NCI-H510A (cell line): ENCODE measurements at places on chromosomes 12 and 14.

GRCh38 chr14:75158843-75159614, 17.4 kb downstream of the TMED10 start:
- no peak for DNase-seq

GRCh38 chr12:4909410-4909733, 333 bp upstream of the KCNA1 start:
- no peak for DNase-seq

GRCh38 chr12:109553483-109553882, 19.8 kb downstream of the MMAB start:
- no peak for DNase-seq

GRCh38 chr12:52873513-52873831, 24.7 kb upstream of the KRT78 start:
- DNase-seq = peak; percentile 37

- DNase-seq = peak; percentile 70
Measured at GRCh38 chr12:110371408-110372055, 32.0 kb downstream of the ANAPC7 start.

DNA sequence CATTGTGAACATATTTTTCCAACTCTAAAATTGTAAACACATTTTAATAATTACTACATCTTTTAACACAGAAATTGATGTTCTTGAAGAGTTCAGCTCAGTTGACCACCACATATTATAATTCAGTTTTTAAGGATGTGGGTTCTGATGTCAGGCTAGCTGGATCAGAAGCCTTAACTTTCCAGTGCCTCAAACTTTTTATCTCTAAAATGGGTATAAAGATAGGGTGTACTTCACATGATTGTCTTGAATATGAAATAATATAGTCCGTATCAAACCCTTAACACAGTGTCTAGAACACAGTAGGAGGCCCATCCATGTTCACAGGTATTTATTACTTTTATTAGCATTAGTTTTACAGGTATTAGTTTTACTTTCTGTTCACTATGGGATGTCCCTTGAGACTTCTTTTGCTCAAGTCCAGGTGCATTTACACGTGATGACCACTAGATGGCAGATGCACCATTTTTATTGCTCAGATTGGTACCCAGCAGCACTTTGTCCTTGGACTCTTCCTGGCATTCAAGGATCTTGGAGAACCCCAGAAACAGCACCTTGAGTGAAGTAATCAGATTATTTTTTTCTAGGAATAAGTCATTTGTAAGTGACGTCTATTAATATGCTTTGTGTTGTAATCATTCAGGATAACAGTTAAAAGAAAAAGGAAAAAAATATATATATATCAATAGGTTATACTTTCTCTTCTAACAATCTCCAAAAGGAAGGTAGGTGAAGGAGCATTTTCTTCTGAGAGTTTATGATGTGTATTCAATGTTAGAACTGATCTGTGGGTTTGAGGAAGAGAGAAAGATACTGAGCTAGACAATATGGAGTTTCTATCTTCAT, 580.2 kb downstream of the ETNK1 start:
- no peak for DNase-seq

GRCh38 chr12:54397157-54397556, 12.6 kb upstream of the ZNF385A start:
- DNase-seq = no peak

DNA sequence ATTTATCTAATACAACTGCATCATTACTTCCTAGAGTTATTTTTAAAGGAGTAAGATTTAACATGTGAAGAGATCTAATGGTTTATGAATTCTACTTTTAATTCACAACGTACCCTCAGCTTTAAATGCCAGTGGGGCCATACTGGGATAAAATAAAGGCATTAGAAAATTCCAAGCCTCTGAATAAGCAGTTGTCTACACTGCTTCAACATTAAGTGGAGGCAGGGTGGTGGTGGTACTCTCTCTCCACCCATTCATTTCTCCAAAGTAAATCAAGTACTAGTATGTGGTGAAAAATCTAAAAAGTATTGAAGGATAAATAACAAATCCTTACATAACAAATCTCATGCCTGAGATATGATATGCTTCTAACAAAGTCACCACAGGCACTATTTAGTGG, 52.4 kb downstream of the FERMT2 start:
- DNase-seq = no peak

GRCh38 chr14:102574281-102575159, 17.9 kb upstream of the RCOR1 start:
- no peak for DNase-seq

GRCh38 chr12:121798787-121799155, 5.0 kb upstream of the SETD1B start:
- DNase-seq = no peak

DNA sequence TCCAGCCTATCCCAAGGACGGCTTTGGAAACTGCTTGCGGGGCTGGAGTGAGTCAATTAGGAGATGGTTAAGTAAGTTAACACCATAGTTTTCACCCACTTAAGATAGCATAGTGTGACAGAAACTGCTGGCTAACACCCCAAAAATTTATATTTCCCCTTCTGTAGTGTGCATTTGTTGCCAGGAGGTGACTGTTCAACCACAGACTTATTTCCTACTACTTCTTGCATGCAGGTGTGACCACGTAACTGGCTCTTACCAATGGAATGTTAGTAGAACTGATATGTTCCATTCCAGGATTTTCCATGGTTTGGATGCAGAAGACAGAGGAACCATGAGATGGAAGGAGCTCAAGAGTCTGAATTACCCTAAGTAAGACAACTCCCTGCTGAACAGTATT, 52.9 kb upstream of the SLC35F4 start:
- no peak for DNase-seq

DNA sequence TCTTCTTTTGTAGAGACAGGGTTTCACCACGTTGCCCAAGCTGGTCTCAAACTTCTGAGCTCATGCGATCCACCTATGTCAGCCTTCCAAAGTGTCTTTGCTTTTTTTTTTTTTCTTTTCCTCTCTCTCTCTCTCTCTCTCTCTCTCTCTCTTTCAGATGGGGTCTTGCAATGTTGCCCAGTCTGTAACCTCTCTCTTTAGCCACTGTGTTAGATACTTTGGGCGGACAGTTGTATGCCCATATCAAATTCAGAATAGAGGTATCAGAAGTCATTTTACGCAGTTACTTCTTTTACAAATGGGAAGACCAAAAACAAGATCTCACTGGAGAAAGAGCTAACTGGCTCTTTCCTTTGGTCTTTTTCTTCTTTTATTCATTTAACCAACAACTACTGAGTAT, 6.7 kb downstream of the HEBP1 start:
- DNase-seq = no peak

GRCh38 chr12:110531741-110532333, 29.7 kb downstream of the RAD9B start:
- no peak for DNase-seq

GRCh38 chr14:97074856-97075255, 277.7 kb downstream of the VRK1 start:
- no peak for DNase-seq

DNA sequence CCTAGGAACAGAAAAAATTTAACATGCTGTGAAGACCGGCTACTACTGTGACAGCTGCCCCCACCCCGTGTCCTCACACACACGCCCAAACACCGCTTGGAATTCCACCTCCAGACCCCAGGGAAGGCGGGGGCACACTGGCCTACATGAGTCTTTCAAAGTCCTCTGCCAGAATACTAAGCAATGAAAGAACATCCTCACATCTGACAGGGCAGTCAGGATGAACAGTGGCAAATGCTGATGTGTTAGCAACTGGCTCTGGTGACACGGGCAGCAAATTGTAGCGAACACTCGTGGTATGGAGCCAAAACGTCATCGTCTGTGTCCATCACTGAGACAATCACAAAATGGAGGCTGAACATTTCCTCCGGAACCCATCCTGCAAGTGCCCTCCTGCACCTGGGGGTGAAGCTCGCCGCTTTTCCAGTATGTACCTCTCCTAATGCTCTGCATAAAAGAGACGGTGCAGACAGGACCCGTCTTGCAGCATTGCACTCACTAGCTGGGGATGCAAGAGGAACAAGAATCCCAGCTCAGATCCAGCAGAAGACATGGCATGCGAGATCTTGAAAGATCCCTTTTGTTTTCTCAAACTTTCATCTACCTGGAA, 94.8 kb downstream of the BCL11B start:
- no peak for DNase-seq

GRCh38 chr14:39447175-39447661, 15.0 kb upstream of the FBXO33 start:
- DNase-seq = no peak

GRCh38 chr14:61752626-61753025, 9.6 kb upstream of the SNAPC1 start:
- no peak for DNase-seq

- no peak for DNase-seq
Measured at GRCh38 chr14:31320216-31320615, 100.1 kb downstream of the HEATR5A start.
